ENCODE measurements at places on chromosomes 7 and 10.
A peak's percentile ranks its signal among the peaks of the same experiment; 100 is the strongest.

- peak; percentile 17 for DNase-seq
Observed at GRCh38 chr7:88111140-88111743, 108.6 kb downstream of the SRI start.

GRCh38 chr10:123855008-123855684 lies 36.5 kb downstream of the CPXM2 start:
- no peak for DNase-seq

- no peak for DNase-seq
Observed at GRCh38 chr10:6171881-6172695, 30.6 kb upstream of the PFKFB3 start.

DNA sequence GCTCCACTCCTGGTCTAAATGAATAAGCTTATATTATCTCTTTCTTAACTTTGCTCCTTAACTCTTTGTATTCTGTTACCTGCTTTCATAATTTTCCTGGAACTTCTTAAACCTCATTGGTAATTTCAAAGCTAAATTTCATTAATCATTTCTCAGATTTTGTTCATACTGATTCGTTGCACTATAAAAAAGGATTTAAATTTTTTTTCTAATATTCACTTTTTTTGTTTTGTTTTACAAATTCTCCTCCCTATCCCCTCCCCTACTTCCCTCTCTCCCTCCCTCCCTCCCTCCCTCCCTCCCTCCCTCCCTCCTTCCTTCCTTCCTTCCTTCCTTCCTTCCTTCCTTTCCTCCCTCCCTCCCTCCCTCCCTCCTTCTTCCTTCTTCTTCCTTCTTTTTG lies 14.7 kb downstream of the ST7 start:
- DNase-seq, result no peak

DNA sequence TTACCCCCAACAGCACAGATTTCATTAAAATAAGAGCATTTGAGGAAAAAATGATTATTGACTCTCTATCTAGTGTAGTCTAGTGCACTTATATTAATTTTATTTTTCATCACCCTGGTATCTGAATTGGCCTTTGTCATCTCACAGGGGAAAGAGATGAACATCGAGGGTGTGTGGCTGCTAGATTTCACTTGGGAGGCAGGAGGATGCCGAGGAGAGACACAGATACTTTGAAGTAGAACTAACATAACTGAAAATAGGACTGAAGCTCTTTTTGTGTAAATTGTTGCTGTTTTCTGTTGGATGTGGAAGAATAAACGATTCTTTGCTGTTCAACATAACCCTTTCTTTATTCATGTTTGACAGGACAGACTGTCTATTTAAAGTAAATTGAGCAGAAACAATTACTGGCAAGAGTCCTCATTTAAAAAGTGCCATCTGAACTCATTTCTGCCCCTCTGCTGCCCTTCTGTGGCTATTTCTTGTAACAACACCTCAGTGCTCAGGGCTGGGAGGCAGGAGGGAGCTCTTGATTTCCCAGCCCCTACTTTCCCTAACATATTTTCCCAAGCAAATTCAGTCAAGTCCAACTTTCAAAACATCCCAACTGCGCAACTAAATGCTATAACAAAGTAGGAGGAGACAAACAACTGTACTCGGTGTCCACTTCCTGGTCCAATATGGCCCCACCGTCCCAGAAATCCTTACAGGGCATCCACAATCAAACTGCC lies 15.6 kb downstream of the LYZL1 start:
- no peak for DNase-seq

- DNase-seq, result no peak
Observed at GRCh38 chr7:140640727-140641523, at the start of gene DENND2A. DENND2A (minus strand) TSS chr7:140640813; CDS start chr7:140602397, 38,416 bp downstream.

DNA sequence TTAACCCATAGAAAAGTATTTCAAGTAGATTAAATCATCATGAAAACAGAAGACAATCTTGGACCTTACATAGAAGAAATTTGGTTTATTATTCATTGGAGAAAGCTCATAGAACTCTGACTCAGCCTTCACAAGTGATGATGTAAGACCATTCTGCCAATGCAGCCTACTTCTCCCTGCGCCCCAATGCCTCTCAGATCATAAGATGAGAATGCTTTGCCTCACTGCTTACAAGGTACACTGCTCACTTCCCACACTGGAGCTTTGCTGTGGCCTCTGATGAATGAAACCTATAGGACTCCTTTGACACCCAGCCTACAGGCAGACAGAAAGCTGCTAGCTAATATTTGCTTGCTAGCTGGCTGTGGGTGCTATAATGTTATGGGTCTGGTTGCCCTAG lies 569.4 kb upstream of the STEAP1 start:
- DNase-seq, result no peak

- no peak for DNase-seq
Observed at GRCh38 chr10:11679946-11680345, 62.2 kb upstream of the ECHDC3 start.

DNA sequence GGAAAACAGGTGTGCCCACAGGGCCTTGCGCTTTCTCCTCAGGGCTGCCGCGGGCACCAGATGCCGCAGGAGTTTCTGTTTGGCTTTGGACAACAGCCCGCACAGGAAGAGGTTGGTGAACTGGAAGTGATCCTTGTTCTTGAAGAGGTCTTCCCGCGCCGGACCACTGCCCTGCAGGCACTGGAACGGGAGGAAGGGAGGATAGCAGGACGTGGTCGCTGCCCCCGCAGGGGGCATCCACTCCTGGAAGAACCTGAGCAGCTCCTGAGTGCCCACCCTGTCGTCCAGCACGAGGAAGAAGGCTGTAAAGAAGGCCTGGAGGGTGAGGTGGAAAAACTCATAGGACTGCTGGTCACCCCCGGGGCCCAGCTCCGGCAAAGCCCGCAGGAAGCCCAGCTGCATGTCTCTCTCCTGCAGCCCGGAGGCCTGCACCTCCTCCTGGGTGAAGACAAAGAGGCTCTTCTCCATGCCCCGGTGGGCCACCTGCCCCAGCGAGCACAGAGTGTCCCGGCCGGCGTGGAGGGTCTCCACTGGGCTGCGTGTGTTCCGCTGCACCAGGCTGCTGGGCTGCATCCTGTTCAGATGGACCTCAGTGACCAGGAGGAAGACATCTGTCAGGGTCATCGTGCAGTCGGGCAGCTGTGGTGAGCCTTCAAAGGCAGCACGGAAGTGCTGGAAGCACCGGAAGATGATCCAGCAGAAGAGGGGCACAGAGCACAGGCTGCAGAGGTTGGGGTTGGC lies 26.9 kb downstream of the NOD1 start:
- DNase-seq, result no peak

DNA sequence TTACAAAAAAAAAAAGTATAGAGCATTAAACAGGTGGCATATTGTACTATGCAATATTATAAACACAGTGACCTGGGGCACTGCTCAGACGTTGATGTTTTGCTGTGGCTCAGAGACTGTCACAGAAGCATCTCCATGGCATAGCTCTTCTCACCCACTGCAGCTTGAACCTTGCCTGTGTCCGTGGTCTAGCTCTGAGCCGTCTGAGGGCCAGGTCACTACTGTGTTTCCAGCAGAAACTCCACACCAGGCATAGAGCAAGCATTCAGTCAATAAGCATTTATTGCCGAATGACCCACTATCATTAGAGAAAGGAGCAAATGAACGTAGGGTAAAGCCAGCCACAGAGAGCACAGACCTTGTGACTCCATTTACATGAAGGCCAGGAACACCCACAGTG lies 443.2 kb upstream of the FOXK1 start:
- no peak for DNase-seq

- no peak for DNase-seq
Observed at GRCh38 chr10:34178756-34179155, 636.3 kb downstream of the PARD3 start.

DNA sequence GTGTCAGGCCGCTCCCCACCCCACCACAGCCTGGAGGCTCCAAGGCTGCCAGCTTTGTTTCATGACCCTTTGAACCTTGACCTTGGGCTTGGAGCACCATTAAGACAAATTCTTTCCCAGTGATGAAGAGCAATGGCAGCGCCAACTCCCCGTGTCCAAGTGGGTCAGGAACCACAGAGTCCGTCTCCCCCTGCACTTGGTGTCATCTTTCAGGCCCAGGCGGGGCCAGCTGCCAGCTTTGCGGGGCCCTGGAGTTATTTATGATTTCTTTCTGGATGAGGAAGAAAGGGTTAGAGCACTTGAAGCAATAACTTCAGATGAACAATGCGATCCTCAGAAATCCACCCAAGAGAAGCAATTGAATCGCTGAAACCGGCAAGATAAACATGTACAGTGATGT lies 110.8 kb downstream of the MYL10 start:
- no peak for DNase-seq

DNA sequence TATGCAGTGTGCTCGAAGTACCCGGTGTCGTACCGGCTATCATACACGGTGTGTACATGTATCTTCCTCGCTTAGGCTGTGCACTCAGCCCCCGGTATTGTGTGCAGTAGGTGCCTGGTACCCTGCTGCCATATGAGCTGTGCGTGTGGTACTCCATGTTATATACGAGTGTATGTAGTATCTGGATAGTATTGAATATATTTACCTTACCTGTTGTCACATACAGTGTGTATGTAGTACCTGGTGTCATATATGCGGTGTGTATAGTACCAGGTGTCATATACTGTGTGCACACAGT lies 1.2 kb downstream of the ZMYND11 start:
- DNase-seq, result no peak

DNA sequence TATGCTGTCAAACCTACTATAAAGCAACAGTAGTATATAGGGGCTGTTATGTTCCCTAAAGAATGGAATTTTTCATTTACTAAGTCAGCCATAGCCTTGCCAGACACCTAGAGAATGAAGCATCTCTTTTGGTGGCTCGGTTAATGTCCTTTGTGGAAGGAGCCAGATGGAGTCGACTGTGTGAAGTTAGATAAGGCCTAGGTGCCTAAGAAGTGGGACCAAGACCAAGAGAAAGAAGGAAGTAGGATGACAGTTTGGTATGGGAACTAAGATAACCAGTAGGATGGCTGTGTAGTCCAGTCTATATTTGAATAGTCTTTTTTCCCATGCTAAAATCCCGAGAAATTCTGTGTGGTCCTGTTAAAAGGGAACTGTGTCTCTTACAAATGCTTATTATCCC lies 62.2 kb downstream of the REEP3 start:
- no peak for DNase-seq

DNA sequence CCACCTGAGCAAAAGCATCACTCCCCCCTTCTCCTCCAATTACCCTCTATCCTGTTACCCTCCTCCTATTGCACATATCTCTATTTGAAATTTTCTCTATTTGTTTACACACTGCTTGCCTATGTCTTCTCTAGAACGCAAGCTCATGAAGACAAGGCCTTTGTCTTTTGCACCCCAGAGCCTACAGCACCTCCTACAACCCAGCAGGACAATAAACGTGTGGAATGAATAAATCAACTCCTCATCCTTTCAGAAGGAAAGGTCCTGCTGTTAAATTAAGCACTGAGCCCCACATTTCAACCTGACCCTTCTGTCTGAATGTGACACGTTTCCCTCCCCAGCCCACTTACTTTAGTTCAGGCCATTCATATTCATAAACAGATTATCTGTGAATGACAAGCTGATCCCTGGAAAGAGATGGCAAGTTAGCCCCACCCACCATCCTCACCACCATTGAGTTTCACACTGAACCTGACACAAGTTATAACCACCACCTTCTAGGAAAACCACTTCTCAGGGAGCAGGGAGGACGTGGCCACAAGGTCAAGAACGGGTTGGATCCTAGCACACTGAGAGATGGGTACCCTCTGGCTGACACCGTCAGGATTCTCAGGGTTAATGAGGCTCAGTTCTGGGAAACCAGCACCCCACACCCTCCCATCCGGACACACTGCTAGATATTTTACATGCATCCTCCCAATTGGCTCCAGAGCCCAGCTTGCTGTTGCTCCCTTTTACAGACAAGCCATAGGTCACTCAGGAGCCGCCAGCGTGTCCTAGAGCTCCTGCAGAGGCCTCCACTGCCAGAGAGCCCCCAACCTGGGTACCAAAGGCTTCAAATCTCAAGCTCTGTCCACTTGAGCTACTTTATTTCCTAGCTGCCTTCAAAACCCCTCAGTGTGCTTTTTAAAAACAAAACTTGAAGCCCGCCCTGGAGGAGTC lies 934 bp downstream of the PRTFDC1 start:
- no peak for DNase-seq

GRCh38 chr7:139731802-139732470 lies 45.9 kb downstream of the HIPK2 start:
- no peak for DNase-seq

- no peak for DNase-seq
Observed at GRCh38 chr7:28105234-28105633, 75.4 kb downstream of the JAZF1 start.

GRCh38 chr7:158956805-158957509 lies 100.6 kb downstream of the DYNC2I1 start:
- DNase-seq, result no peak

DNA sequence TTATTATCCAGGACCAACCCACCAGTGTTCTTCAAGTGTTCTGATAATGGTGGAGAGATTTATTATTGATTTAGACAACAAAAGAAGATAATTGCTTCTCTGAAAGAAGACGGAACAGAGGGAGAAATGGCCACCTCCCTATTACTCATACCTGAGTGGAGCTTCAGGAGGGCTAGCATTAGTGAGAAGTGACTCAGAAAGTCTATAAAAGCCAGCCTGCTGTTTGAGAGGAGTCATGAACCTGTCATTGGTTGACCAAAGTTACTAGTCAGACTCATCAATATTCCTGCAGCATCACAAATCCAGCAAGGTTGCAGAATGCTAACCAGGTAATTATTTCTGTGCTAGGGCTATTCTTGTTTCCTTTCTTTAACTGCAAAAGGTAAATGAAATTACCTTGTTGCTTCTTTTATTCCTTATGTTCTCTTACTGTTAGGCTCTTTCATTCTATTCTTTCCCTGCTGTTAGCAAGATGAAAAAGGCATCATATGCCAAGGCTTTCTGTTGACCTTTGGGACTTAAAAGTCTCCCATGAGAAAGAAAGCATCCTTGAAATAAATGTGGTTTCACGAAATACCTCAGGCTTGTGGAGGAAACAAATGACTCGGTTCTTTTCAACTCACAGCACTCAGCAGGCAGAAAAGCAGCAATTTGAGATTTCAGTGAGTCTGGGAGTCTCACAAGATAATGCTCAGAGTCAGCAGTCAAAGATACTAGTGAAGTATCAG lies 256.4 kb upstream of the PHYHIPL start:
- no peak for DNase-seq

DNA sequence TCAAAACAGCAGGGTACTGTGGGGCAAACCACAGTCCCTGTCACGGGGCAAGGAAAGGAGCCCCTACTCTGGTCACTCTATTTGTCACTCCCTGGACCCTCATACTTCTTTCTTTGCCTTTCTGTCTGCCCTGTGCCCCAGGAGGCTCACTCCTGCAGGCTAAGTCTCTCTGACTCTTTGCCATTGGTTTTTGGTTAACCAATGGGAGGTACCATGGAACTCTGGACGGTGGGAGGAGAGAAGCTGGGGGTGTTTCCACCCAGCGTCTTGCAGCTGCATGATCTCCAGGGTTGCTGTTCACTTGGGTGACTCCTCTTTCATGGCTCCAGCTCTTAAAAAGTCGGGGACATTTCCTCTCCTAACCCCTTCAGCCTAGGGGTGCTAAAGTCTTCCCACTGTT lies 15.4 kb upstream of the EIF5AL1 start:
- no peak for DNase-seq

DNA sequence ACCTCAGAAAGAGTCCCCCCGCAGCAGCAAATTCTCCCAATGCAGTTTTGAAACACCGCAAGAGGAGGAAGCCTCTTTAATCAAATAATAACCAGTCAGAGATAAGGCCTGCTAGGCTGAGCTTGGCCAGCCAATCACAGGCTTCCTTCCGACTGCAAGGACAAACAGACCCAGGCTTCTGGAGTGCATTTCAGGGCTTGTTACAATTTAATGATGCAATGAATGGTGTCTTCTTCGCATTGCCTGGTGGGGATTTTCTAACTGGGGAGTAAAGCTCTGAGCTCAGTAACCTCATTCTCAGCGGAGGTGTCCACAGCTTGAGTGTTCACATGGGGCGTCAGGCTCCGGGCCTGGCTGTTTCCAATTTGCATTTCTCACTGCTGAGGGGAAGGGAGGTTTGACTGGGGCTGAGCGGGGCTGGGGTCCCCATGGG lies 31.8 kb upstream of the GPAM start:
- DNase-seq, result no peak

Data from GM18507 (cell line).